ENCODE measurements at places on chromosomes 13 and 19. TPM values are rescaled to one million over a fixed set of nuclear protein-coding genes. Genes with fewer than 3 reads are reported as not detected.
A peak's percentile ranks its signal among the peaks of the same experiment; 100 is the strongest.

DNA sequence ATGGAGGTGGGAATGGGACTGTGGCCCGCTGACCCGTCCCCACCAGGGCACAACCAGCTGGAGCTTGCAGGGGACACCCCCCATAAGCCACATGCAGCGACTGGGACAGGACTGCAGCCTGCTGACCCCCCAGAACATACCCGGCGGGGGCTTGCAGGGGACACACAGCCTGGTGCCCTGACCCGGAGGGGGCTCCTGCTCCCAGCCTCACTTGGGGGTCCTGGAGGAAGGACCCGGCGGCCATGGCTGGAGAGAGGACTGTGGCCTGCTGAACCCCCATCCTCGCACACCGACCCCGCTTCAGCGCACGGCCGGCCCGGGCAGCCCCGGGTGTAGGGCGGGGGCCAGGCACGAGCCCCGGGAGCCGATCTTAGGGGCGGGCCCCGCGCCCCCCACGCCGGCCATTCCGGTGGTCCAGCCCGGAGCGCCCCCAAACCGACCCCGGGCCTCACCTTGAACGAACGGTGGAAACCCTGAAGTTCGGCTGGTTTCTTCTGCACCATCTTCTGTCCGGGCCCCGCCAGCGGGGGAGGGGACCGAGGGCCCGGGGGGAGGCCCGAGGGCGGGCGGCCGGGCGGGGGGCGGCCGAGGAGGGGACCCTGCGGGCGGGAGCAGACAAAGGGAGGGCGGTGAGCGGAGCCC is 574 bp downstream of the MKNK2 start:
- peak overlapping the region; percentile 83 for H3K4me3 ChIP-seq
- H3K36me3 ChIP-seq: peaks cover 6% of the 10 kb centered on the region
- DNase-seq: no peak

GRCh38 chr13:44507639-44508038 is 68.5 kb downstream of the TSC22D1 start:
- no peak overlapping the region for H3K27ac ChIP-seq
- no peak overlapping the region for H3K4me3 ChIP-seq
- H3K36me3 ChIP-seq: no peaks in the 10 kb centered on the region
- no peaks in the 10 kb centered on the region for H3K4me1 ChIP-seq
- H3K27me3 ChIP-seq: no peaks in the 10 kb centered on the region

- no peak overlapping the region for H3K4me3 ChIP-seq
- no peaks in the 10 kb centered on the region for H3K27me3 ChIP-seq
- H3K4me1 ChIP-seq: peaks cover 10% of the 10 kb centered on the region
- H3K27ac ChIP-seq: no peak overlapping the region
- H3K36me3 ChIP-seq: peaks cover 25% of the 10 kb centered on the region
- no peak for DNase-seq
Measured at GRCh38 chr13:52652980-52653303, 306 bp downstream of the SUGT1 start.

GRCh38 chr13:75025956-75026355 is 456.0 kb downstream of the TBC1D4 start:
- no peaks in the 10 kb centered on the region for H3K36me3 ChIP-seq
- H3K4me3 ChIP-seq: no peak overlapping the region
- H3K27me3 ChIP-seq: no peaks in the 10 kb centered on the region
- no peak for DNase-seq
- no peak overlapping the region for H3K27ac ChIP-seq
- no peaks in the 10 kb centered on the region for H3K4me1 ChIP-seq

DNA sequence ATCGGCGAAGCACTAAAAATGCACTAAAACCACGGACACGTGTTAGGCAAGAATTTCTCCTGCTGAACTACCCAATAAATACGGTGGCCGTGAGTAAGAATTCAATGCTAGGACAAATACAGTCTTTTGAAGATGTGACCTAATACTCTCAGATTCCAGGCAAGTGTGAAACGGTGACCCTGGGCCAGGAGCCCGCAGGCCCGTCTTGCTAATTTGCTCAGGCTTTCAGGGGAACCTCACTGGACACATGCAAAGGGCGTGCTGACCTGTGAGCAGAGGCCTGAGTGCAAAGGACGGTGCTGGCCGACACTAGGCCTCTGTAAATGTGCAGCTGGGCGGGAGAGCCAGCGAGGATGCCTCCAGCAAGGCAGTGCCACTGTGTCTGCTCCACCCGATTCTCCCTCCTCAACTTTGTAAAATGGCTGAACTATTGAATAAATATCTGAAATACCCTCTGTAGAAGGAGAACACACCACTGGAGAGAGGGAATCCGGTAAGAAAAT is 70.1 kb downstream of the STK24 start:
- no peak overlapping the region for H3K4me3 ChIP-seq
- no peak for DNase-seq
- H3K4me1 ChIP-seq: peaks cover 92% of the 10 kb centered on the region
- H3K27ac ChIP-seq: no peak overlapping the region
- peaks cover 37% of the 10 kb centered on the region for H3K36me3 ChIP-seq

Gene TBXA2R
- 1.00 TPM for total RNA-seq
